ENCODE measurements at places on chromosomes 7 and 10.

DNA sequence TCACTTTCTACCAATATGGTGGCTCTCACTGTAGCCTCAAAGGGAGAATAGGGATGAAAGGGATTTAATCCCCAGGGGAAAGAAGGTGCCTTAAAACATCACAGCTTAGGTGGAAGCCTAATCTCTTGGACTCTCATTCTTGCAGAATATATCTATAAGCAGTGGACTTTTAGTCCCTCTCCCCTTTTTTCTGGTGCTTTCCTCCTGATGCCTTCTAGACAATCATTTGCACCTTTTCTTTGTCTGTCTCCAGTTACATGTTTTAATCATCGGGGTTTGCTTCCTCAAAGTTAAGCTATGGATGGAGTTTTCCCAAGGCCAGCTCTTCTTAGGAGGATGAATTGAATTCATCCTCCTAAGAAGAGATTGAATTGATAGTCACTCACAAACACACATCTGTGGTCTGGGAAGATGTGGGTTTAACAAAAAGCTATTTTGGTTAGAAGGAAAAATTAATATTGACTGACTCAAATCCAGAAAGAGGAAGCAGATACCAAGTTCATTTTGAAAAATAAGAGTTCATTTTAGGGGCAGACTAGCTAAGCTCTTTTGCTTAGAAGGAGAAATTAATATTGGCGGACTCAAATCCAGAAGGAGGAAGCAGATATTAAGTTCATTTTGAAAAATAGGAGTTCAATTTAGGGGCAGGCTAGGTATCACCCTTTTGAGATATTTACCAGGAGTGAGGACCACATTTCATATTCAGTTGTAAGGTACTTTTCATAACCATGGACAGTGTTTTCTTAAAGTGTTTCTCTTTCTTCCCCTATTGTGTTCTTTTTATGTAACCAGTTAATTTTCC lies 35.2 kb upstream of the PLEKHS1 start:
- no peak for DNase-seq

GRCh38 chr7:40436710-40437109 lies 301.9 kb downstream of the SUGCT start:
- DNase-seq: no peak

- no peak for DNase-seq
Observed at GRCh38 chr7:99125505-99125865, 18.4 kb downstream of the SMURF1 start.

- DNase-seq: no peak
Observed at GRCh38 chr10:25071227-25071626, 54.8 kb downstream of the THNSL1 start.

GRCh38 chr10:102375250-102375649 lies 20.3 kb upstream of the NFKB2 start:
- DNase-seq: no peak

DNA sequence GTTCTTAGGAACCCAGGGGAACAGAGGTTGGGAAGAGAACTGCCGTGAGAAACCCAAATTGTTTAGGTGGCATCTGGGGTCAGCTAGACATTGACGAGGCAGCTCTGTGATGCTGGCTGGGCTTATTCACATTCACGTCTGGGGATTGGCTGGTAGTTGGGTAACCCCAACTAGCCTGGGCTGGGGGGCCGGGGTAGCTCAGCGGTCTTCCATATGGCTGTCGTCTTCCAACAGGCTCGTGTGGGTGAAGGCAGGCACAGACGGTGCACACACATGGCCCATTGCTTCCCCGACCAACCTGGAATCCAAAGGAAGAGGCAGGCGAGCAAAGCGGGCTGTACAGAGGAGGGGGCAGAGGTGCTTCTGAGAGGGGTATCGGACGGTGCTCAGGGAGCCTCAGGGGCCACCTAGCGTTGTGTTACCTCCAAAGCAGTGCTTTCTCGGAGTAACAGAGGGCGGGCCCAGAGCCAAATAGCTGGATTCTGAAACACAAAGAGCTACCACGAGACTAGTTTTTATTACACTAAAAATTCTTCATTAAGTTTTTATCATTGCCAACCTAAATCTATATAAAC lies 34.5 kb downstream of the MKI67 start:
- DNase-seq: no peak

DNA sequence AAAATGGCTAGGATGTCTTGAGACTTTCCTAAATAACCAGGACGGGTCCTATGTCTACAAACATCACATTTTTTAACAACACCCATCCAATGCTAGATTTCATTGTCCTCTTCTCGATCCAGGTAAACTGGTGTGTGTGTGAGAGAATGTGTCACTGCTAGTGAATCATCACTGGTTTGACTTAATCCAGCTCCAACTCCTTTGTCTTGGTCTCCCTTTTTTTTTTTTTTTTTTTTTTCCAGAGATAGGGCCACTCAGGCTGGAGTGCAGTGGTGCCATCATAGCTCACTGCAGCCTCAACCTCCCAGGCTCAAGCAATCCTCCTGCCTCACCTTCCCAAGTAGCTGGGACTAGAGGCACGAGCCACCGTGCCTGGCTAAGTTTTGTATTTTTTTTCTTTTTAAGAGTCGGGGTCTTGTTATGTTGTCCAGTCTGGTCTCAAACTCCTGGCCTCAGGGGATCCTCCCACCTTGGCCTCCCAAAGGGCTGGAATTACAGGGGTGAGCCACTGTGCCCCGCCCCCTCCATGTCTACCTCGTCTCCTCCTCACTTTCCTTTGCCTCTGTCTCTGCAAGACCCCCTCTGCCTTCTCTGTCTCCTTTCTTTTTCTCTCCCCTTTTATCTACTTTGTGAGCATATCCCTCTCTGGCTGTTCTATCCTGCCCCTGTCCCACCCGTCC lies 2.2 kb upstream of the UFSP1 start:
- no peak for DNase-seq

GRCh38 chr10:114053946-114054345 lies 10.3 kb downstream of the ADRB1 start:
- DNase-seq: no peak

- DNase-seq: no peak
Observed at GRCh38 chr10:71771821-71772617, 1.3 kb downstream of the VSIR start.

DNA sequence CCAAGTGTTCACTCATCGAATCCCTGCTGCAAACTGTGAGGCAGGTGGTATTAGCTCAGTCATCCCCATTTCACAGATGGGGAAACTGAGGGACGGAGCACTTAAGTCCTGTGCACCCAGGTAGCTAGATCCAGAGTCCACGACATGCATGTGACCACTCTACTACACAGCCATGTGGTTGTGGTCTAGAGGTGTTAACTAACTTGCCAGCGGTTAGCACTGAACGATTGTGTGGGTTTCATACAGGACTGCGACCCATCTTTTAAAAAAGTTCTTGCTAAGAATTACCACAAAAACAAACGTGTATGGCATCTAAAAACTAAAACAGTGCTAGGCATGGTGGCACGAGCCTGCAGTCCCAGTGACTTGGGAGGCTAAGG lies 16.1 kb upstream of the ABCC2 start:
- no peak for DNase-seq

- no peak for DNase-seq
Observed at GRCh38 chr7:6705959-6706665, 635 bp downstream of the ZNF12 start.

DNA sequence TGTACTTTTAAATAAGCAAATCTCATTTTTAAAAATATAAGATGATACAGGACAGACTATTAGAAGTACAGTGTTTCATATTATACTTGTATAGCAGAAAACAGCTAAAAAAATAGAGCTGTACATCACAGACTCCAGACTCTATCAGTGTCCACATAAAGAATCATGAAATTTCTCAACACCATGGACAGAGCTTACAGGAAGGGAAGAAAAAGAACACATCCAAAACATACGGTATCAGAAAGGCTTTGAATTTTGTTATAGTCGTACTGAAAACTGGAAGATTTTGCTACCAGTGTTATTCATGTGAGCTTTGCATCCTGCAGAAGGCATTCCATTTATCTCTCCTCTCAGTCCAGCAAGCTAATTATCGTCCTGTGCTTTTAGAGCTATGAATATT lies 183.2 kb upstream of the PTPRZ1 start:
- no peak for DNase-seq

- DNase-seq: no peak
Observed at GRCh38 chr10:130389906-130390305, 253.7 kb downstream of the GLRX3 start.

DNA sequence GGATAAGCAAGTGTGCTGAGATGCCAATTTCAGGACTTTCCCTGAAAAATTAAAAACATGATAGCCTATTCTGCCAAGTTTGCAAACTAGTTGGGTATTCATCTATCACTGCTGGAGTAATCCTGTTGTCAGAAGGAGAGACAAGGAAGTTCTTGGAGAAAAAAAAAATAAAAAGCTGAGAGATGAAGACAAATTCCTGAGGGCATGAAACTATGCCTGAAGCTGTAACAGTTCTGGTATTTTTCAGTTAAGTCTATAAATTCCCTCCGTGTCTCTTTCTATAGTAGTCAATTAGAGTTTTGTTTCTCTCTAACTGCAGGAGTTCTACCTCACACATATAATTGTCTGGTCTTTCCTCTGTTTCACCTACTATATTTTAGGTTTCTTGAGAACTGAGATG lies 95.7 kb downstream of the DGKB start:
- no peak for DNase-seq

- DNase-seq: no peak
Observed at GRCh38 chr7:48058990-48059389, 23.6 kb downstream of the C7orf57 start.

- DNase-seq: no peak
Observed at GRCh38 chr7:5426226-5426475, 2.5 kb upstream of the TNRC18 start.

DNA sequence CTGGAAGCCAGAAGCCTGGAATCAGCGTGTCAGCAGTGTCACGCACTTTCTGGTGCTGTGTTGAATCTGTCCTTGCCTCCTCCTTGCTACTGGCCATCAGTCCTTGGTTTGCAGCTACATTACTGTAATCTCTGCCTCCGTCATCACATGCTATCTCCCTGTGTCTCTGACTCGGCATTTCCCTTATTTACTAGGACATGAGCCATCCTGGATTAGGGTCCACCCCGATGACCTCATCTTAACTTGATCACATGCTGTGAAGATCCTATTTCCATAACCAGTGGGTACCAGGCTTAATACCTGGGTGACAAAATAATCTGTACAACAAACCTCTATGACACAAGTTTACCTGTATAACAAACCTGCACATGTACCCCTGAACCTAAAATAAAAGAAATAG lies 518.0 kb upstream of the KLF6 start:
- no peak for DNase-seq

DNA sequence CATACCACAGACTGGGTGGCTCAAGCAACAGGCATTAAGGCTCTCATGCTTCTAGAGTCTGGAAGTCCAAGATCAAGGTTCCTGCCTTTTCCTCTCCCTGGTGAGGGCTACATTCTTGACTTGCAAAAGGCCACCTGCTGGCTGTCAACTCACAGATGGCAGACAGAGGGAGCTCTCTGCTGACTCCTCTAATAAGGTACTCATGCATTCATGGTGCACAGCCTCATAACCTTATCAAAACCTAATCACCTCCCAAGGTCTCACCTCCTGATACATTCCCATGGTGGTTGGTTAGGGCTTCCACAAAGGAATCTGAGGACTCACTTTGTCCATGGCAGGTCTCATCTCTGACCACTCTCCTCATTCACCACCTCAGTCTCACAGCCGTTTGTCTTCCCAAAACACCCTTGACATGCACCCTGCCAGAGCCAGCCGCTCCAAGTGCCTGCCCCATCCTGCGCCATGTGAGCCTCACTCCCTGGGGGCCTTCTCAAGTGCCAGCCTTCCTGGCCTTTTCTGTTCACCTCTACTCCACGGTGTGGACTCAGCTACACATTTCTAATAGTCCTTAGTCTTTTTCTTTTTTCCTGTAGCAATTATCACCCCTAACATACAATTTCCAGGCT lies 400.3 kb upstream of the ADARB2 start:
- no peak for DNase-seq

- no peak for DNase-seq
Observed at GRCh38 chr10:70596110-70596798, 6.3 kb downstream of the PRF1 start.

- no peak for DNase-seq
Observed at GRCh38 chr7:351256-351655, 61.3 kb downstream of the FOXL3 start.

DNA sequence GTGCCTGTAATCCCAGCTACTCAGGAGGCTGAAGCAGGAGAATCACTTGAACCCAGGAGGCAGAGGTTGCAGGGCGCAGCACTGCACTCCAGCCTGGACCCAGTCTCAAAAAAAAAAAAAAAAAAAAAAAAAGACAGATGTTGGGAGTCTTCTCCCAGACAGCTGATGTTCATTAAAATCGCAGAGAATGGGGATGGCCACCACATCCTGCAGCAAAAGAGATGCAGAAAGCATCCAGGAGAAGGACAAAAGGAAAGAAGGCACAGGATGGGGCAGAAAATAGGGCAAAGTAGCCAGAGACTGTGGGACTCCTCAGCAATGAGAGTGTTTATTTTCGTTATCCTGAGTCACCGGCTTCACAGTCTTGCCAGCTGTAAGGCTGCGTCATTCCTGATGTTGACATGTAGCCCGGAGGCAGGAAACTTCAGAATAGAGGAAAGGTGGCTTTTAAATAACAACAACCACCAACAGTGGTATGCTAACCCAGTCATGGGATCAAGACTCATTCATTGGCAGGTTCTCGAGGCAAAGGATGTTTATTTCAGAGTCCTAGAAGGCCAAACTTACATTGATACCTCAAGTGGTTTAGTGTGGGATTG lies 149.5 kb upstream of the SVIL start:
- DNase-seq: no peak

DNA sequence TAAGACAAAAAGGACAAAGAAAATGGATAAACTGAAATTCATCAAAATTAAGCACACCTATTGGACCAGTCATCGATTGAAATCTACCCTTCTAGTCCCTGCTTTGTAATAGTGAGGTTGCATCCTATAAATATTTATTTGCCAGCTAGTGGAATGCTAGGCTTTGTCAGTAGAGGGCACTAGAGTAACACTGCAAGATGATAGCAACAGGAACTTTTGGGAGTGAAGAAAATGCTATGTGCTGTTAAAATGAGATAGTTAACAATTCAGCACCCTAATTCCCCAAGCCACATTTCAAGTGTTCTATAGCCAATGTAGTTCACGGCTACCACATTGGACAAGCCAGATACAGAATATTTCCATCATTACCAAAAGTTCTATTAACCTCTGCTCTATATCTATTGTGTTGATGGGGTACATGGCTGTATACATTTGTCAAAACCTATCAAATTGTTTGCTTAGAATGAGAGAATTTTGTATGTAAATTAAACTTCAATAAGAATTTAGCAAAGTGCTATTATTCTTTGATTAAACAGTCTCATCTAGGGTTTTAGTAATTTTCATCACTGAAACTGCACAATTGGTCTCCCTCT lies 69.8 kb downstream of the LSMEM1 start:
- DNase-seq: peak; percentile 14

DNA sequence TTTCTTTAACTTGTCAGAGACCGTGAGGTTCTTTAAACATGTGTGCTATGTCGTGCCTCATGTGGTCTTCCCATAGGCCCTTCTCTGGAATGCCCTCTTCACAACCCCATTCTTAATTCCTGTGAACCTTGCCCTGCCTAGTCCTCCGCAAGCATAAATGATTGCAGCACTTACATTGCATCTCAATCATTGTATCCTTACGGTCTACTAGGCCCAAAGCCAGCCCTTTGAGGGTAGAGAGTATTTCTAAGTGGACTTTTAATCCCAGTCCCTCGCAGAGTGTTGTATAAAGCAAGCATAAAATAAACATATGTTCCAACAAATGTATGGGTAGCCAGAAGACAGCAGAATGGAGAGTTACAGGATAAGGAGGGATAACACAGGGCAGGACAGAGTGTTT lies 92.1 kb upstream of the FAM133B start:
- DNase-seq: no peak

Measured in NCI-H2171 (cell line).